ENCODE measurements at places on chromosomes 4 and X.

GRCh38 chr4:138972956-138973801, 42.4 kb upstream of the NOCT start:
- DNase-seq, result no peak

DNA sequence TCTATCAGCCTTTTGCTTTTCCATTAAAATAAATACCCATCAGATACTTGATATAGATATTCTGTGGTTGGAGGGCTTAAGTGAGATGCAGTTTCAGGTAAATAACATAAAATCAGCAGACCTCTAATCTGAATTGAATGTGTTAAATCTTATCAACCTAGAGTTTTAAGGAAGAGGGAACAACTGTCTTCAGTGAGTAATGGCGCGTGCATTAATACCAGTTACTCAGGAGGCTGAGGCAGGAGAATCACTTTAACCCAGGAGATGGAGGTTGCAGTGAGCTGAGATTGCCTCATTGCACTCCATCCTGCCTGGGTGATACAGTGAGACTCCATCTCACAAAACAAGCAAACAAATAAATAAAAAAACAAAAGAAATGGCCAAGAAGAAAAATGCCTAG, 54.3 kb downstream of the FAT4 start:
- no peak for DNase-seq

GRCh38 chrX:31268359-31268758, 196.5 kb upstream of the FTHL17 start:
- no peak for DNase-seq

GRCh38 chr4:55215087-55215486, 89.7 kb upstream of the KDR start:
- no peak for DNase-seq

DNA sequence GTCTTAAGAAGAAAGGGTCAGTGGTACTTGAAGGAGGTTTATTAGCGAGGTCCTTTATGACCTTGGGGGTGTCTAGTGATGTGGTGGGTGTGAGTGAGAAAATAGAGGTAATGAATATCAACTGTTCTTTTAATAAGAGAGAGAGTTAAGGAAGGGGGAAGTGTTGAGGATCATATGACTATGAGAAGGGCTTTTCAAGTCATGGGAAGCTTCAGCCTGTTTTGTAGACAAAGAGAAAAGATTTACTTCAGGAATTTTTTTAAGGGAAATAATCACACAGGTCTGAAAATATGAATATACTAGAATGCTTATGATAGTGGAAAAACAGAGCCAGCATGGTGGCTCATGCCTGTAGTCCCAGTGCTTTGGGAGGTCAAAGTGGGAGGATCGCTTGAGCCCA, 41.3 kb upstream of the MTMR1 start:
- no peak for DNase-seq

GRCh38 chr4:131093303-131093702, 1997.4 kb downstream of the C4orf33 start:
- DNase-seq, result no peak

GRCh38 chrX:36198575-36198974, 279.0 kb downstream of the CFAP47 start:
- no peak for DNase-seq

DNA sequence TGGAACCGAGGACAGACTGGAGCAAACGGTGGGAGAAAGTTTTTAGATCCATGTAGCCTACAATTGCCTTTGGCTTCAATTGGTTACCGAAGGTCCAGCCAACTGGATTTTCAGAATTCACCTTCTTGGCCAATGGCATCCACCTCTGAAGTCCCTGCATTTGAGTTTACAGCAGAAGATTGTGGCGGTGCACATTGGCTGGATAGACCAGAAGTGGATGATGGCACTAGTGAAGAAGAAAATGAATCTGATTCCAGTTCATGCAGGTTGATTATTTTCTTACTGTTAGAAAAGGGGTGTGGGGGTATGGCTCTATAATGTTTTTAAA, 702 bp downstream of the KLHL5 start:
- DNase-seq, result no peak

GRCh38 chrX:17818726-17819125, 42.4 kb downstream of the RAI2 start:
- no peak for DNase-seq

GRCh38 chrX:23699636-23700194, 32.4 kb downstream of the PRDX4 start:
- DNase-seq, result no peak

- DNase-seq, result no peak
These were observed 100.5 kb downstream of the CLNK start for GRCh38 chr4:10584042-10584441.

DNA sequence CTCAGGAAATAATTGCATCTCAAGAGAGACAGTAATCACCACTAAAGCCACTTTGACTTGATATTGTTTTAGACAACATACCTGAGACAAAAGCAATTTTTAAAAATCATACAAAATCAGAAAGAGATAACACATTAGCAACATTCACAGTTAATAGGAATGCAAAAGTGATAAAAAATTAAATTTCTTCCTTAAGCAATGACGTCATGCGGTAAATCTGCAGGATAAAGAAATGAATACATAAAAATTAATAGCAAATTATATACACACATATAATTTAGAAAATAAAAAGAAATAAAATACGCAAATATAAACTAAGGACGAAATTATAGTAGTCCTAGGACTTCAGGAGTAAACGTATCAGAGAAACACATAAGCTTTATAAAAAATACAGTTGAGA, 866.5 kb upstream of the PRKX start:
- DNase-seq, result no peak

DNA sequence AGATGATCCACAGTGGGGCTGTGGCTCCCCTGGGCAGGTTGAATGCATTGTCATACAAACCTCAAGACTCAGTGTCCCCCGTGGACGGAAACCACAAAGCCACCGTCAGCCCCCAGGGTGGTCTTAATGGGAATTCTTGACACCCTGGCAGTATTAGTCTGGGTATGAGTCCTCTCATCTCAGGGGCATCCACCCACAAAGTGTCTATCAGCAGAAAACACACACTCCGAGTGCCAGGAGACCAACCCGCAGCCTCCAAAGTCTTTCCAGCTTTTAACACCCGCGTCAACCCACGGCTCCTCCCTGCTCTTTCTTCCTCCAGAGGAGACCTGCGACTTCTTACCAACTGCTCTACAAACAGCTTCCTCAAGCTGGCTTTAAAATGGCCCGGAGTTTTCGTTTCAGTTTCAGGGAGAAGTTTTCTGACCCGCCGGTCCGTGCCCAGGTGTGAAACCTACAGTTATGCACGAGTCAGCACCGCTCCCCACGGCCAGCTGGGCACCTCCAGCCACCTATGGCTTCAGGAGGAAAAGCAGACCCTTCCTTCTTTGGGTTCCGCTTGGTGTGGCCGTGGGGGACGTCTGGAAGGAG, 14.4 kb upstream of the ASMTL start:
- DNase-seq, result peak; percentile 58

DNA sequence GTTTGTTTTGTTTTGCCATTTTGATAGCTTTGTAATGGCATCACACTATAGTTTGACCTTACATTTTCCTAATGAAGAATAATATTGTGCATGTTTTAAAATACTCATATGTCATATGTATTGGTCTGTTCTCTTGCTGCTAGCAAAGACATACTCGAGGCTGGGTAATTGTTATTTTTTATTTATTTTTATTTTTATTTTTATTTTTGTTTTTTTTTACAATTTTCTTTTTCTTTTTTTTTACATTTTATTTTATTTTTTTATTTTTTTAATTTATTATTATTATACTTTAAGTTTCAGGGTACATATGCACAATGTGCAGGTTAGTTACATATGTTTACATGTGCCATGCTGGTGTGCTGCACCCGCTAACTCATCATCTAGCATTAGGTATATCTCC, 104.6 kb upstream of the GRID2 start:
- DNase-seq, result no peak

DNA sequence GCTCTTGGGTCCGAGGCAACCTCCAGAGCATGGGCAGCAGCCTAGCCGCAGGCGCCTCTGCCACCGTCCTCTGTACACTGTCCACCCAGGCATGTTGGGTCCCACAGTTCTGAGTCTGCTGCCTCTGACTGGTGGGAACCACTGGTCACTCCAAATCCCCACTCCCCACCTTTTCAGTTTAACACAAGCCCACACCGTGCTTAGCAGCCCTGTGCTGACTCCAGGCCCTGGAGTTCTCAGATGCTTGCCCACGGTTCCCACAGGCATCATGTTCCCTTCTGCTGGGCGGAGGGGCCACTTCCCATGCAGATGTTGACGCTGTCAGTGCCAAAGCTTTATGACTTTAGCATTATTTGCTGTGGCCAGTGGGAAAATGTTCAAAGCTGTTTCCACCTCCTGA, 104.5 kb downstream of the SCD5 start:
- DNase-seq, result no peak

DNA sequence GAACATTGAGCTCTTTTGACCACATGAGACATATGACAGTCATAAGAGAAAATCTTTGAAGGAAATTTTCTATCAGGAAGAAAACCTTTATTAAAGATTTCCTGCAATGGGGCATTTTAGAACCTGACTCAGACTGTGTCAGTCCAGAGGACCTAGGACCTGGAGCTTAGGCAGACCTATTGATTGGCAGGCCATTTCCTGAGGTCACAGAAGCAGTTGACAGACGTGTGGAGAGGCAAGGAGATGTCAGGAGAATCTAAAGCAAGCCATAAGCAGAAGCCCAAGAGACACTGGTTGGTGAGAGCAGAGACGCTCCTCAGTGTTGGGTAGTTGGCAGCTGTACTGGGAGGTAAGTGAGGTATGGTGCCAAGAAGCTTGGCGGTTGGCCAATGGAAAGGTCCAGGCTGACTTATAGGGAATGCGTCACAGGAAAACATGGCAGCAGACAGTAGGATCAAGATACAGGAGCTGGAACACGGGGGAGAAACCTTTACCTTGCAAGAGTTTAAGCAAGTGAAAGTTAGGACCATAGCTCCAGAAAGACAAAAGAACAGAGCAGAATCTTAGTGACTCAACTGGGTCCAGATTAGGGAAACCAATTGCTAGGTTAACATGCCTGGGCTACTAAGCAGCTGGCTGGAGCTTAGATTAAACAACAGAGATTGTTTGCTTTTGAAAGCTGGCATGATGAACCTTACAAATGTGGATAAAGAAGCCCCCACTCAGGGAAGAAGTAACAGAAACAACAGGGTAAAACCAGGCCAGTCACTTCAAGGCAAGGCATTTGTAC, 18.6 kb downstream of the PALLD start:
- DNase-seq, result no peak

DNA sequence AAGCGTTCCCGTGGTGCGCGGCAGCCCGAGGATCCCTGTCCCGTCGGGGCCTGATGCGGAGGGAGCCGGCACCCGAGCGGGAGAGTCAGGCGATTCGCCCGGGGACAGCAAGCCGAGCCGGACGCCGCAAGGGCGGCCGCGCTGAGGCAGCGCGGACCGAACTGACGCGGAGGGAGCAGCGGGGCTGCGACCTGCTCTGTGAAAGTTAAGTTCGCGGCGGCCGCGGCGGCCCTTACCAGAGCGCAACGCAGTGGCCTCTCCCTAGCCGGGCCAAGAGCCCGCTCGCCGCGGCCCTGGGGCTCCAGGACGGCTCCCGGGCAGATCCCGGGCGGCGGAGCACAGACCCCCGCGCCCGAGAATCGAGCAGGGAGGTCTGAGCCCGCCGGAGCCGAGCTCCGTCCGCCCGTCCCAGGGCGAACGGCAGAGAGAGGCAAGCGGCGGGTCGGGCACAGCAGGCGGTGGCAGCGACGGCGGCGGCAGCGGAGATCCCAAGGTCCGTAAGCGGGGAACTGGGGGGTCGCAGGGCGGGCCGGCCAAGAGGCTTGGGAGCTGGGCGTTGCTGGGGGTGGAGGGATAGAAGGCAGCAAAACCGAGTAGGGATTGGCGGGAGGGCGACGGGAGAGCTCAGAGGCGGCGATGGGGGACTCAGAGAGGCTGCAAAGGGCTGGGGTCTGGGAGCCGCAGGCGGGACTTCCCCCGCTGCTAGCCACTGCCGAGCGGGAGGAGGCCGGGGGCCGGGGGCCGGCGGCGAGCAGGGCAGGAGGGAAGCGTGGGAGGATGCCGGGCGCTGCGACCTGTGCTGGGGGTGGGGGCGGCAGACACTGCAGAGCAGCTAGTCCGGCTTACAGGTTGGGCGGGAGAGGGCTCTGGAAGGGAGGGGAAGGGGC, 1.0 kb downstream of the GPR50 start:
- no peak for DNase-seq

GRCh38 chr4:41746440-41747229, 1.9 kb downstream of the PHOX2B start:
- DNase-seq, result no peak
